ENCODE measurements at places on chromosomes 2 and 18.

- DNase-seq, result no peak
Measured at GRCh38 chr2:85371045-85371444, 16.5 kb downstream of the ELMOD3 start.

- DNase-seq, result no peak
Measured at GRCh38 chr2:186977433-186978045, 128.6 kb upstream of the ZSWIM2 start.

- no peak for DNase-seq
Measured at GRCh38 chr18:47574966-47575365, 323.5 kb upstream of the SKOR2 start.

DNA sequence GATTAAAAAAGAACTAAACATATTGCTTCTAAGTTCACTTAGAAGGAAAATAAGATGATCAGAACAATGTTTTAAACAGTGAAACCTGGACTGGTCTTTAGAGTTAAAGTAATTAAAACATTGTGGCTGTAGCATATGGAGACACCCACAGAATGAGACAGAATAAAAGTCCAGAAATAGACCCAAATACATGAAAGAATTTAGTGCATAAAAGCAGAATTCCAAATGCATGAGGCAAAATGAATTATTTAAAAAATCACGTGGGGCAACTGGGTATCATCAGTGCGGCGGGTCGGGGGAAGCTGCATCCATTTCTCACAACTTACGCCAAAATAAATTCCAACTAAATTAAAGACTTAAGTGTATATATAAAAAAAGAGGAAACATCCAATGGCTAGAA lies 12.1 kb downstream of the RNF149 start:
- no peak for DNase-seq

DNA sequence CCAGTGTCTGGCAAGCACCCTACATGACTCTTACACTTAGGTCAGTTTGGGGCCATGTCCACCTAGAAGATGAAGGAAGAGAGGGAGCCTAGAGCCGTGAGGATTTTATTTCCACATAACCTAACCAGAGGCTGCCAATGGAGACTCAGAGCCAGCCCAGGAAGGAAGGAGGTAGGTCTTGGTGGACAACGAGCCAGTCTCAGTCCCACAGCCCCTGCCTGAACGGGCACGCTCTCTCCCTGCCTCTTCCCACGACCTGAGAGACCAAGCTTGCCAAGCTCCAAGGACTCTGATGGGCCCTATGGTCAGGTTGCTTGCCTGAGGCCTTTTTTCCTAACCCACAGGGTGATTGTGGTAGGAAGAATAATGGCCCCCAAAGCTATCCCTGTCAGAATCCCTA lies 188.4 kb downstream of the TFCP2L1 start:
- DNase-seq, result no peak

- no peak for DNase-seq
Measured at GRCh38 chr18:20971886-20972267, 139.7 kb downstream of the ROCK1 start.

GRCh38 chr2:138202762-138203161 lies 238.5 kb downstream of the HNMT start:
- no peak for DNase-seq

DNA sequence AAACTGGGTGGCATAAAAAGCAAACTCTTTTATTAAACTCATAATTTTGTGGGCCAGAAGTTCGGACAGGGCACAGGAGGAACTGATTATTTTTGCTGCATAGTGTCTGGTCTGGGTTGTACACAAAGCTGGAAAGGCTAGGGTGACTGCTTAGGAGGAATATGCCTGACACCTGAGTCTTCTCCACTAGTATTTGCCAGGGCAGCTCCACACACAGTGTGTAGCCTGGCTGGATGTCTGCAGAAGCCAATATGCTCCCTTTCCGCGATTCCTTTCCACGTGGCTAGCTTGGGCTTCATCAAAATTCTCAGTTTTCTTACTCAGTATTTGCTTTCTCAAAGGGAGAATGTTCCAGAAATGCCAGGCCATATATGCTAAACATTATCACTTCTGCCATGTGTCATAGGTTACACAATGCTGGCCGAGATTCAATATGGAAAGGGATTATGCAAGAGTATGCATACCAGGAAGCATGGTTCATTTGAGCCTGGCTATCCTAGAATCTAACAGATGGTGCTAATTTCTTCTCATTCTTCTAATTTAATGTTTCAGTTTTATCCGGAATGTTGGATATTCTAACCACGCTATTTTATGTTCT lies 142.7 kb upstream of the DOK6 start:
- DNase-seq, result no peak

DNA sequence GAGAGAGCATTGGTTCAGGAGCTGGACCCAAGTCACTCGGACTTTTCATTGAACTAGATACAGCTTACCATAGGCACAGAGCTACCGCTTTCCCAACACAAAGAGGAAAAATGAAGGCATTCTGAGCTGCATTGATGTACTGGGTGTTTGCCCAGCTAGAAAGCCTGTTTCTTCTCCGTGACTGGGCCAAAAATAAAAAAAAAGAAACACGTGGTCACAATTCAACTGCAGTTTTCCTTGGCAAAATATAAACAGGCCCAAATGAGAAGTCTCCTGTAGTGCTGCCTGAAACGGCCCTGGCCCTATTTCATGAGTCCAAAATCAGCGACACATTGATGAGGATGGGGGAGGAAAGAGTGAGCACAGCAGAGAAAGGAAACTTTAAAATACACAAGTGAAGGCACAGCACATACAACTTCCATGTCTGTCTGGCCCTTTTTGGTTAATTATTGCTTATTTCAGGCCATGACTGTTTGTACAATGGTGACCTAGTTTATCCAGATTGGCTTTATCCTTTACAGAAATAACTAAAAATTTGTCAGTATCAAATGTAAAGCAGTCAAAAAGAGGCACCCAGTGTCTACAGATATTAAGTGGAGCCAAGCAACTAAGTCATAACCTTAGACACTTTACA lies 179.7 kb downstream of the ICOS start:
- DNase-seq, result no peak

- no peak for DNase-seq
Measured at GRCh38 chr2:143682436-143683055, 553.3 kb downstream of the ARHGAP15 start.

GRCh38 chr2:188201639-188202038 lies 90.0 kb upstream of the GULP1 start:
- DNase-seq, result no peak

GRCh38 chr2:13495051-13495450 lies 778.3 kb downstream of the TRIB2 start:
- no peak for DNase-seq

DNA sequence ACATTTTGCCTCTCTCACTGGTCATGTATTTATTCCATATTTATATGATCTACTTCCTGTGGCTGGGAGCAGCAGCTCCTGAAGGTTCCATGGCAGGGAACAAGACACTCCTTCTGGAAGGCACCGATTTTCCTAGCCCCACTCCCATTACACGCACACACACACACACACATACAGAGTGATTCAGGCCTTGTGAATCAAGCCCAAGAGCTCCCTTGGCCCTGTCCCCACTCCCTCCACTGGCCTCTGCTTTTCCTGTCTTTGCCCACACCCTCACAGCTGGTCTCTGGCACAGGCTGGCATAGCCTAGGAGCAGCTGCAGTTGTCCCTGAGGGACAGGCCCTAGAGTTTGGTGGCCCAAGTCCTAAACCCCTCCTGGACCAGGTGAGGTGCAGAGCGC lies 201.7 kb downstream of the NAPG start:
- no peak for DNase-seq

- DNase-seq, result no peak
Measured at GRCh38 chr2:54966165-54966832, 84.0 kb downstream of the RTN4 start.

GRCh38 chr2:222057347-222058073 lies 241.3 kb downstream of the PAX3 start:
- DNase-seq, result no peak

DNA sequence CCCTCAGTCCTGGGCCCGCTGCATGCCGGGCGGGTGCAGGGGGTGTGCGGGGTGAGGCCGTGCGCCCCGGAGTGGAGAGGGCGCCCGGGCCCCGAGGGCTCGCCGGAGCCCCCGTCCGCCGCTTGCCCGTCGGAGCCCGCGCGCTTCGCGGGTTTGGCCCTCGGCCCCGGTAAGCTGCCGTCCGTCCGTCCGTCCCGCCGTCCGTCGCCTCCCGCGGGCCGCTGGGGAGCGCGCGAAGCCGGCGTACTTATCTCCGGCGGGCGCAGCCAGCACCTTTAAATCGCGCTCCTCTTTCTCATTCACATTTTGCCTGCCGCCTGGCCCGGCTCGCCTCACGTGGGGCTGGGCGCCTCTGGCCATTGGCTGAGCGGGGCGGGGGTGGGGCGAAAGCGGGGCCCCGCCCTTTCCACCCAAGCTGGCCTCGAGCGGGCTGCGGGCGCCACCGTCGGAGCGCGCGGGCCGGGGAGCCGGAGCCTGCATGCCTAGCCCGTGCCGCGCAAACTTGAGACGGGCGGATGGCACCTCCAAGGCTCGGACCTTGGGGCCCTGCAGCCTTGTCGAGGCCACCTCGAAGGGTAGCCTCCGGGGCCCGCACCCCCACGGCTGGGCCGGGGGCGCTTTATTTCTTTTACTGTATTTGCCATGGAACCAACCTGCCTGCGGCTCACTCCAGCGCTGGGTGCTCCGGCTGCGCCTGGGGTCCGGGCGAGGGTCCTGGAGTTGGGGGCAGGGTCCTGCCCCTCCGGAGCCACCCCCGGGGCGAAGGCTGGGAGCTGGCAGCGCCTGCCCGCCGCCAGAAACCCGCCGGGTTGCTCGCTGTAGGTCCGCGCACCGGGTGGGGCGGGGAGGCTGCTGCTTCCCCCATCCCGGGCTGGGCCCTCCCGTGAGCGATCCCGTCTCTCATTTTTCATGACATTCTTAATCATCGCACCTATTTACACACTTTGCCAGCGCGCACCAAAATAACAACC lies at the start of gene GBX2:
TSS of gene GBX2 (minus strand) at position 277 of the 971 bp plus-strand sequence. CDS start 415 bp downstream, outside the sequence.
- DNase-seq, result no peak

DNA sequence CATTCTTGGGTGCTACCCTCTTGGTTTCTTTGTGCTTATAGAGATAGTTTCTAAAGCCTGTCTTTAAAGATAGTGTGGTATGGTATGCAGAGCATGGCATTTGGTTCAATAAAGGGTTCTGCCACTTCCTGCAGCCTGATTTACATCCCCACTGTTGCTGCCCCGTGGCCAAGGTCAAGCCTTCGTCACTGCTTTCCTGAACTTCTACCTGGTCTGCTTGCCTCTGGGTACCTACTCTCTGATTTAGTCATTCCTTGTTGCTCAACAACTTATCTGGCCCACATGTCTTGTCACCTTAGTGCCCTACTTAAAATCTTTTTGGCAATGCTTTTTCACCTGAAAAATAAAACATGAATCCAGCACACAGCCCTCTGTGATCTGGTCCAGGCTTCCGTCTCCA lies 352.9 kb downstream of the LPIN1 start:
- no peak for DNase-seq

DNA sequence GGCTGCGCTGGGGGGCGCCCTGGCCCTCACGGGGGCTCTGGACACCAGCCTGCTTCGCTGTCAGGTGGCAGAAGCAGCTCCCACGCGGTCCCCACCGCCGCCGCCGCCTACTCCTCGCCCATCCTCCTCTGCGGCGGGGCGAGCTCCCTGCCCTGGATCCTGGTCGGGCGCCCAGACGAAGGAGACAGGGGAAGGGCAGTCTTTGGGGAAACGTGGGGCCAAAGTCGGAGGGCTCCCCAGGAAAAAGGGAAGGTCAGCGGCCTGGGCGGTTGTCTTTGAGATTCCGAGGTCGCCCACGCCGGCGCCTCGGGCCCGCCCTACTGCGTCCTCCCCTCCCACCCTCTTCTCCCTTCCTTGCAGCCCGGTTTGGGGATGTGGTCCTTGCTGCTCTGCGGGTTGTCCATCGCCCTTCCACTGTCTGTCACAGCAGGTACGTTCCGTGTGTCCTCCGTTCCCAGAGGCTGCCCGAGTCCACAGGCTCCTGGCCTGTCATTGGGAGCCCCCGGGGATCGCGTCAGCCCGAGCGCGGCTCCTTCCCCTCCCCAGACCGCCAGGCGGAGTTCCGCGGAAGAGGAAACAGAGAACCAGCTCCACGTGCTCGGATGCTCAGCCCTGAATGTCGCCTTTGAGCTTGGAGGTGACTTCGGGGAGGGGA lies 800 bp downstream of the IL1RL2 start:
- peak; percentile 22 for DNase-seq

DNA sequence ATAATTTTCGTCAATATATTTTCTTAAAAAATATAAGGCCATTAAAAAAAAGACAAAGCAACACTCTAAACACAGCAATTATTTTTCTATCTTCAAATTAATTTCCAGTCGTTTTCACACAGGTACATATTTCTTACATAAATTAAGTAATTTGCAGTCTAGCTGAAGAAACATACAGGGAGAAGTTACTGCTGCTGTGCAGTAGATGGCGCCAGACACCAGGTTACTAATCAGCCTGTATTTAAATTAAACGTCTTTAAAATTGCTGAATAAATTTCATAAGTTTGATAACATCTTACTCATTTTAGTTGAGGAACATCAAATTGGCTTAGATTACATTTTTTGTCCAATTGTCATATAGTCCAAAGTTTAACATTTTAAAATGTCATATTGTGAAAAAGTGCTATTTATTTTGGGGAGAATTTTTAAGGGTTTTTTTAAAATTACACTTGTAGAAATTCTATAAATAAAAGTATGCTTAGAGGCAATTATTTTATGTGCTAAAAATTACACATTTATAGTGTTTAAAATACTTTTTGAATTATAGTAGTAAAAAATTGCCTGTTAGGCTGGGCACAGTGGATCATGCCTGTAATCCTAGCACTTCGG lies 88.4 kb downstream of the PMAIP1 start:
- peak; percentile 40 for DNase-seq

DNA sequence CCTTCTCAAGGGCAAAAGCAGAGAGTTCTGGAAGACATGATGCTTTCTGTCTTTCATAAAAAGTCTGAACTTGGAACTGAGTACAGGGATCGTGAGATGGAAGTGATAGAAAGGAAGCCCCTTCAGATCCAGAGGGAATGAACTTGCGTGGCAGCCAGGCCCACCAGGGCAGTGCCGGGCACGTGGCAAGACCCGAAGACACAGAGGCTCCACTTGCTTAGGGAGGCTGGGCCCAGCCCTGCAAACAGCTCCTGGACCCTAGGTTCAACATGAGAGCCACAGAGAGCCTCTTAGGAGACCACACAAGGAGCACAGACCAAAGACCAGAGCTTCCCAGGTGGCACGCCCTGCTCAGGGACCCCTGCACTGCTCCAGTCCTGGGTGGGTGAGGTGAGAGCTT lies 155.4 kb upstream of the SMIM21 start:
- no peak for DNase-seq

- no peak for DNase-seq
Measured at GRCh38 chr18:53387581-53387980, 836.9 kb downstream of the MBD2 start.

GRCh38 chr2:60746318-60746717 lies 9.8 kb upstream of the PAPOLG start:
- DNase-seq, result no peak
